Cardiac muscle cell (in vitro differentiated cells and primary cell): ENCODE measurements at places on chromosomes 16 and 17. TPM values are rescaled to one million over a fixed set of nuclear protein-coding genes. Genes with fewer than 3 reads are reported as not detected.

The IL34 gene
- not detected in 2 replicates for total RNA-seq

The C16orf92 gene
- total RNA-seq = not detected in 2 replicates

The BIRC5 gene
- total RNA-seq = 15.0 and 65.2 TPM in 2 replicates

The MPP3 gene
- 7.4 and 7.6 TPM in 2 replicates for total RNA-seq

The MAFG gene
- total RNA-seq = 14.8 and 16.1 TPM in 2 replicates

- DNase-seq = no peak
These were observed 59.0 kb downstream of the KPNA2 start for GRCh38 chr17:68094481-68095078.

- DNase-seq = no peak
These were observed 551.9 kb upstream of the ZFHX3 start for GRCh38 chr16:73599870-73600269.

GRCh38 chr16:16122264-16122663, 101.0 kb downstream of the ABCC6 start:
- no peak for DNase-seq

DNA sequence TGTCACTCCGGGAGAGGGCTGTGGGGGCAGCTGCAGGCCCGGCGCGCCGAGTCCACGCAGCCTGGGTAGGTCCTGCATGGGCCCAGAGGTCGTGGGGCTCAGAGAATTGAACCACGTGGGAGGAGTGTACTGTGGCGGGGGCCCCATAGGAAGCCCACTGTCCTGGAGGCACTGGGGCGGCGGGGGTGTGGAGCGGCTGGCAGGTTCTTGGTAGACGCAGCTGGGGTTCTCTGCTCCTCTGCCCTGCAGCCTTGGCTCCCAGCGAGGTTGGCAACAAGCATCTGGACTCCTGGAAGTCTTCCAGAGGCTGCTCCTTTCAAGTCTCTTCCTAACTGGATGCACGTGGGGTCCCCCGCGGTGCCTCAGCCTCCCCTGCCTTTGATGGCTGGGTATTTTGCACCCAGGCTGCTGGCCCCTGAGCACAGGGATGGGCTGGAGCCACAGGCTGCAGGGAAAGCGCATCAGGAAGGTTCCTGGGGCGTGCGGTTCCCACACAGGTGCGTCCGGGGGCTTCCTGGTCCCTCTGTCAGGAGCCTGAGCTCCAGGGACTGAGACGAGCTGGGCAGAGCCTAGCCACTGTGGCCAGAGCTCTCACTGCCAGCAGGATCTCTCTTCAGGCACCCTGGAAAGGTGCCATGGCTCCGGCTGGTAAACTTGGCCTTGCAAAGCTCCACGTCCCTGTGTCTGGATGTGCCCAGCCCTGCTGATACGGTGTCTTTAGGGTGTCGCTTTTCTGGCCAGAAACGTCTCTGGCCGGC, 9.3 kb downstream of the KCTD5 start:
- no peak for DNase-seq

GRCh38 chr17:77822302-77823030, 136.0 kb upstream of the TNRC6C start:
- peak; percentile 45 for DNase-seq

DNA sequence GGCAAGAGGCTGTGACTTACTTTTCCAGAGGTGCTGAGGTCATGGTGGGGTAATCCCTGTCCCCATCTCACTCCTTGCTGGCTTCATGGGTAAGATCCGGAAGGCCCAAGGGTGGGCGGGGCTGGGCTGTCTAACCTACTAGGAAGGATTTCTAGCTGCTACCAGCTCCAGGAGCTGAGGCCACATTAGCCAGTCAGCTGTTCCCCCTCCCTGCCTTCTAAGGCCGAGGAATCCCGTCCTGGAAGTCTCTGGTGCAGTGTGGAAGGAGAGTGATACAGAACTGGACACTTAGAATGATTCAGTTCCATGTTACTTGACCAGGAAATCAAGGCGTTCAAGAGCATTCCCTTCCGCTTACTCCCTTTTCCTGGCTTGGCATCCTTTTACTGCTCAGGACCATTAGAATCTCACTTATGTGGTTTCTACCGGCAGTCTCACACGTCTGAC, 8.9 kb downstream of the GNGT2 start:
- DNase-seq = peak; percentile 76

DNA sequence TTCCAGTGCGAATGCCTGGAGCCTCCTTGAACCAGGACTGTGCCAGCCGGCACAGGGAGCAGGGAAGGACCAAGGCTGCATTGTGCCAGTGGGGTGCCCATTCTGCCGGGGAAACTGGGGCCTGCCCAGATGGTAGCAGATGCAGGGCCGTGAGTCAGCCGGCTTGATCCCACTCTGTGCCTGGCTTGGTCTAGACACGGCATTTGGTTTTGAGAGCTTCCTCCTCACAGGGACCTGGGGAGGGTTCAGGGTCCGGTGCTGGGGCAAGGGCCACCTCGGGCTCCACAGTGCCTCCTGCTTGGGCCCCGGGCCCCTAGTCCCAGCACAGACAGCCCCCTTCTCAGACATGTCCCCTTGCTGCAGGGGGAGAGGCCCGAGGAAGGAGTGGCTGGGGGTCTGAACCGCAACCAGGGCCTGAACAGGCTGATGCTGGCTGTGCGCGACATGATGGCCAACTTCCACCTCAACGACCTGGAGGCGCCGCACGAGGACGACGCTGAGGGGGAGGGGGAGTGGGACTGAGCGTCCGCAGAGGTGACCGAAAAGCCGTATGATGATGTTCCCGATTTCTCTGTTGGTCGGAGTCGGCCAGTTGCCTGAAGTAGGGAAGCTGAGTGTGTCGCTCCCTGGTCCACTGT, 7.8 kb upstream of the MC1R start:
- DNase-seq = no peak

- no peak for DNase-seq
These were observed 43.2 kb upstream of the CCL1 start for GRCh38 chr17:34406226-34406625.
